Right hindlimb (tissue), 1 donor: ENCODE measurements at places on chromosomes 16 and 17.

DNA sequence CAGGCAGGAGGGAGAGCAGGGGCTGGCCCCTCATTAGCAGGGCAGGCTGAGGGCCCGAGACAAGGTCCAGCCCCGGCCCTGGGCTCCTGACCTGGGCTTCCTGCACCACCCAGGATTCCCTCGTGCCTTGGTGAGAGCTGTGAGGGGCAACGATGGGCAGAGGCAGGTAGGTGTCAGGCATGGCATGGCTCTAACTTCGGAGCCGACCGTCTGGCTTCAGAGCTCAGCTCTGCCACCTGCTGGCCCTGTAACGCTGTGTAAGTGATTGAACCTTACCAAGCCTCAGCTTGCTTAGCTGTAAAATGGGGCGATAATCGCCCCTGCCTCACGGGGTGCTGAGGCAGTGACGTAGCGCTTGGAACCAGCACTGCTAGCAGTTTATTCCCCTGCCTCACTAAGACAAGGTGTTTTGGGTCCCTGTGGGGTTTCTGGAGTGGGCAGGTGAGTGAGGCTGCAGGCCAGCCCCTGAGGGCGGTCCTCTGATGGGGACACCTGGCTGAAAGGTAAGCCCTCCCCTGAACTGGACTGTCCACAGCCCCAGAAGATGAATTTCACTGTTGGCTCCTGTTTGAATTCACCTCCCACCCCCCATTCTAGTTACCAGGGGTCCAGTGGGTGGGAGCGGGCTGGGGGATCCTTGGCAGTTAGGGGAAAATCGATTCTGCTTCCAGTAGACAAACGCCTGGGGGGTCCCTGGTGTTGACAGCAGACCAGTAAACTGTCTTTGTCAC is 184.8 kb upstream of the GSE1 start:
- peak; percentile 37 for DNase-seq

- DNase-seq, result peak; percentile 85
Observed at GRCh38 chr17:40980596-40980995, 3.5 kb downstream of the KRT40 start.

DNA sequence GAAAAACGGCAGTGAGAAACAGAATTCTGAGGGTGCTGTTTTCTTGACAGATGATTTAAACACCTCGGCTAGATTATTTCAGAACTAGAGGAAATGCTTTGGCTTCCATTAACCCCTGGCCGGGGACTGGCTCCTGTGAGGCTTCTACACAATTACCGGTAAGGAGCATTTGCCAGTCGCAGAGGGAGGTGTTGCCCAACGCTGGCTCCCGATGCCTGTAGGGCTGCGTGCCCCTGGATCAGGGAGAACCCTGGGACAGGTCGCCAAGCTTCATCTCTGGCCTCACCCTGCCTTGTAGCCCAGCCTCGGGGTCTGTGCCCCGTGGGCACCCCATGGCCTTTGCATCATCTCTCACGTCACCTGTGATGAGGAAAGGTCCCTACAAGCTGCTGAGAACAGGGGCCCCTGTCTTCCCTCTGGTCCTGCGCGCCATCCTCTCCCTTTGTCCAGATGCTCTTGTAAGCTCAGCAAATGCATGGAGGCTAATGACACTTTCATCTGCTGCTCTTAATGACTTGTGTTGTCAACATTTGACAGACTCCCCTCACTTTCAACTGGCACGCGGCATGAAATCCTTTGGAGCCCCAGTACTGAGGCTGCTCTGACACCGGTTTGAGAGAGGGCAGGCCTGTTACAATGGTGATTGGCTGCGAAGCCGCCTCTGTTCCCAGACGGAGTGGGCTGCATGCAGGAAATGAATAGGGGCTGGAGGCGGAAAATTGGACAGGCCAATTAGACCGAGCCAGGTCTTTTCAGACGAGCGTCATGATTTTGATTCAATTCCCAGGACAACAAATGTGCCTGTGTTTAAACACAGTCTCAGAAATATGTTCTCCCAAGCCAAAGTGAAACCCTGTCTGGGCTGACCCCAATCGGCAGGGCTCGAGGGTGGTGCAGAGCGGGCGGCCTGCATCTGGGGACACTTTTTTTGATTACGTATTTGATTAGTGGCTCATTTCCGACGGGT is 85.5 kb upstream of the DOC2B start:
- peak; percentile 78 for DNase-seq

DNA sequence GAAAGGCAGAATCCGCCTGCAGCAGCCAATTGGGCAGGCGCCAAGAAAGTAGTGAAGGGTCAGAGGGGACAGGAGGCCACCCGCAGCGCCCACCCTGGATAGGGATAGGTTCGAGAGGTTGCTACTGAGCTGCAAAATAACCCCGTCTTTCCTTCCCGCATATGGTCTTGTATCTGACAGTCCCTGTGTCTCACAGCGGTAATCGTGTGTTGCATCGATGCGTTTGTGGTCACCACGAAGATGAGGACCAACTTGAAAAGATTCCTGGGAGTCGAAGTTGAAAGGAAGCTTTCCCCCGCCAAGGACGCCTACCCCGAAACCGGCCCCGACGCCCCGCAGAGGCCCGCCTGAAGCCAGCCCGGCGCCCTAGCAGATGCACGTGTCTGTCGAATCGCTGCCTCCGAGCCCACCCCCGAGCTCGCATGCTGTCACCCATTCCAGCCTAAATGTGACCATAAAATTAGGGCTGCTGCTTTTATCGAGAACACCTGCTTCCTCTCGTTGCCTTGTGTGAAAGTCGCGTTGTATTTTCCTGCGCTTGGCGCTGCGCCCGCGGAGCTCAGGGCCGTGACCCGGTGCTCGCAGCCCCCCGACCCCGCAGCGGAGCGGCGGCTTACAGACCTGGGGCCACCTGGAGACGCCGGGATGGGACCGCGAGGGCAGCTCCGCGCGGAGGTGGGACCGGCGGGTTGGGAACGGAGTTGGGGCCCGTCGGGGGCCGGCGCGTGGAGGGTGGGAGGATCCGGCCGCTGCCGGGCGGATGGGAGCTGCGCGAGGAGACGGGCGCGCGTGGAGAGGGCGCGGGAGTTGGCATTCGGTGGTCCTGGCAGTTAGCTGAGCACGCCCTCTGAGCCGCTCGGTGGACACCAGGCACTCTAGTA is at the start of gene CMTM2:
Gene CMTM2 (plus strand): TSS at position 813 of the 881 bp plus-strand sequence. CDS start 145 bp downstream, outside the sequence.
- peak; percentile 64 for DNase-seq

- DNase-seq, result no peak
Observed at GRCh38 chr17:28574526-28574925, 2.2 kb downstream of the ALDOC start.

DNA sequence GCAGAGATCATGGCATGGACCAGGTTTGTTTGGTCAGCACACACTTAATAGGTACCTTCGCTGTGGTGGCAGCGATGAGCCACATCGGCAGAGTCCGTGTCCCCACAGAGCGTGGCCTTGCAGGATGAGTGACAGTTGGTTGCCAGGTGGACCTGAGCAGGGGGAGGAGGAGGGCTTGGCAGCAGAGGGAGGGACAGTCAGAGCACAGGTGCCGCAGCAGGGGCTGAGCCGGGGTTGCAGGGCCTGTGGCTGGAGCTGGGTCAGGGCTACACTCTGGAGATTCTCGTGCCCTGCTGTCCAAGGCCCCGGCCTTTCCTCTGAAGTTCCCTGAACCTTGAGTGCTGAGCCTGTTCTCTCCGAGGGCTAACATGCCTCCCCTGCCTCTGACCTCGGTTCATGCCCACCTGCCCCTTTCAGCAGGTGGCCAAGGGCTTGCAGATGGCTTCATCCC is 24.8 kb downstream of the POLR3E start:
- no peak for DNase-seq

- peak; percentile 17 for DNase-seq
Observed at GRCh38 chr16:67657751-67658518, 2.1 kb downstream of the ACD start.

DNA sequence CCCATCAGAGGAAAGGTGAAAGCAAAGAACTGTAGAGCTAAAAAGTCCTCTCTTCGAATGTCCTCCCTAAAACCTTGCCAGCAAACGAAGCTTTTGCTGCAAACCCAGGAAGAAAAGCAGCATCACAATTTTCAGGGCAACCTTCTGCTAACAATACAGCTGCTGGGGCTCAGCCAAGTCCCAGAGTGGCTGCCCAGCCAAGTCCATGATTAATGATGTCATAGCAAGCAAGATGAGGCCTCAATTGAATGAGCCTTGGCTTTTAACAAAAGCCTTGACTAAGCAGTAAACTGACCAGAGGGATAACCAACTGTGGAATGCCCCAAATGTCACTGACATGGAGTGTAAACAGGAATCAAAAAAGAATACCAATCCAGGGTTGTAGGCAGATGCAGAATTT is 342.7 kb downstream of the PMP22 start:
- DNase-seq, result no peak

GRCh38 chr16:14388243-14388642 is 241.8 kb downstream of the PARN start:
- DNase-seq, result no peak

DNA sequence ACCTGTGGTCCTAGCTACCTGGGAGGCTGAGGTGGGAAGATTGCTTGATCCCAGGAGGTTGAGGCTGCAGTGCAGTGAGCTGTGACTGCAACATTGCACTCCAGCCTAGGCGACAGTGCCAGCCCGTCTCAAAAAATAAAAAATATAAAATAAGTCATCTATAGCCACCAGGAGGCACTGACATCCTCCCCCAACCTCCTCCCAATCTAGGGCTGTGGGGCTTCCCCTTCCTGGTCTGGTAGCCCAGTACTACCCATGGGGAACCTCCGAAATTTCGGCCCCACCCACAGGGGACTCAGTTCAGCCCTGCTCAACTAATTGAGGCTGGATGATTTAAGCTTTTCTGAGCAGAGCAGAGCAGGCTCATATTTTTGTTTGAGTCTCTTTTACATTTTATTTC is 3.2 kb downstream of the ZSCAN10 start:
- no peak for DNase-seq

GRCh38 chr17:37702598-37702997 is 42.3 kb downstream of the HNF1B start:
- no peak for DNase-seq

DNA sequence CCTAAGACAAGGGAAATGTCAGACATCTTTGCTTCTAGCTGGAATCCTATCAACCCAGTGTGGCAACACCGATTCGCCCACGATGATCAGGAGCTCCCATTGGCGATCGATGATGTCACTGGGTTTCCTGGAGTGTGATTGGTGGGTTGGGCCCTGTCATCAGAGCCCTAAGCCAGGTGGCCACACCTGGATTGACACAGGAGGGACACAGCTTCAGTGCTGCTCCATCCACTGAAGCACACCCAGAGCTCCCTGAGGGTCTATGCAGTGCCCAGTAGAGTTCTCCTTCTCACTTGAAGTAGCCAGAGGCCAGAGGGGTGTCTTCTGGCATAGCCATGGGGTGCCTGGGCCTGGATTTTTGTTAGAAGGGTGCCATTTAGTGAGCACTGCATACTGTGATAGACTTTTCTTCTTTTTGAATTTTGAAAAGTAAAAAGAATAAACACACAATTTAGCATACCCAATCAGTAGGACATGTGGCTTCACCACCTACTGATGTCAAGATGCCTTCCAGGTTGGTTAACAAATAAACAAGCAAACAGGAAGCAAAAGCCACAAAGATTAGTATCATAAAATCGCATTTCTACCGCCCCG is 77.6 kb downstream of the CMIP start:
- no peak for DNase-seq

DNA sequence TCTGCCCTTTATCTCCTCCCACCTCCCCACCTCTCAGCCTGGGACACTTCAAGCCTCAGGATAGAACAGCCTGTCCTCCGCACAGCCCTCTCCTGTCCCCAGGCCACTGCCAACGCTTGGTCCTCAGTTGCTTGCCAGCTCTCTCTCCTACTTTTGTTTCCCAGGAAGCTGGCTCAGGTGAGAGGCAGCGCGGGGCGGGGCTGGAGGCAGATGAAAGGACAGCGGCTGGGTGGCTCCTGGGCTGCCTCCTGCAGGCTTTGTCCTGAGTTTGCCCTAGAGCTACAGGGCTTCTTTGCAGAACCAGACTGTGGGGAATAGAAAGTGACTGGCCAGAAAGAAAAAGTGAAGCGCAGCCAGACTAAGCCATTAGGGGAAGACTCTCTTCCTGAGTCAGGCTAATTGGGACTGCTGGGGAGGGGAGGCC is 48.2 kb upstream of the CDC42EP4 start:
- DNase-seq, result no peak

DNA sequence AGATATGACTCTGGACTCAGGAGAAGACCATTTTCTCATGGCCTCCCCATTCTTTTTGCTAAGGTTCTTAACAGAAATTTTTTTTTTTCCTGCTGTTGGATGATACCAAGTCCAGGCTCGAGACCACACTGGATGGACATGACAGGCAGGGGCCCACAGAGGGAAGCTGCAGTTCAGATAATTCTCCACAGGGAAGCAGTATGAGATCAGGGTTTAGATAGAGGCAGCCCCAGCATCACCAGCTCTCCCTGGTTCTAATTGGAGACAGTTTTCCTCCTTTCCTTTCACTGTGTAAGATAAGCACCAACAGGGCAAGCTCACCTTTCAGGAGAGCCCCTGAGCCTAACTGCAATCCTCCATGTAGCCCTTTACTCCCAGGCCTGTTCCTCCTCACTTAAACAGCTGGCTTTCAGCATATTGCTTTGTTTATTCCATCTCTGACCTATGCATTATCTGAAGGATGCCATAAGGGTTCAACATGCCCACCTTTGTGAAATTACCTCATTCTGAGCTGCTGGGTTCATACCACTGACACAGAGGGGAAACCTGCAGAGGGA is 108.1 kb downstream of the SNX11 start:
- DNase-seq, result peak; percentile 20

DNA sequence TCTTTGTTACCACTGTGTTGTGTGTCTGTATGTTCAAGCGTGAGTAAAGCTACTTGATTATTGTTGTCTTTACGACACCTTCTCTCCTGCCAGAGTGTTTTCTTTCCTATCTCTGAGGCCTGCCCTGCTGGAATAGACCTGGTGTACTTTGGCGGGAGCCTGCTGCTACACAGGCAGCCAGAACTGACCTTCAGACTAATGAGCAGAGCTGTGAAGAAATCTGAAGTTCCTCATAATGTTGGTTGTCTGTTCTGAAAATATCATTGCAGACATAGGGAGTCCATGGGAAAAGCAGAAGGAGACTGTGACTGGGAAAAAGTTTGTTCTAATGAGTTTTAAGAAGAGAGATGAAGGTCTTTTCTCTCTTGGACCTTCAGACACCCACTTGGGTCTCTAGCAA is 9.8 kb downstream of the RHOT1 start:
- DNase-seq, result no peak

DNA sequence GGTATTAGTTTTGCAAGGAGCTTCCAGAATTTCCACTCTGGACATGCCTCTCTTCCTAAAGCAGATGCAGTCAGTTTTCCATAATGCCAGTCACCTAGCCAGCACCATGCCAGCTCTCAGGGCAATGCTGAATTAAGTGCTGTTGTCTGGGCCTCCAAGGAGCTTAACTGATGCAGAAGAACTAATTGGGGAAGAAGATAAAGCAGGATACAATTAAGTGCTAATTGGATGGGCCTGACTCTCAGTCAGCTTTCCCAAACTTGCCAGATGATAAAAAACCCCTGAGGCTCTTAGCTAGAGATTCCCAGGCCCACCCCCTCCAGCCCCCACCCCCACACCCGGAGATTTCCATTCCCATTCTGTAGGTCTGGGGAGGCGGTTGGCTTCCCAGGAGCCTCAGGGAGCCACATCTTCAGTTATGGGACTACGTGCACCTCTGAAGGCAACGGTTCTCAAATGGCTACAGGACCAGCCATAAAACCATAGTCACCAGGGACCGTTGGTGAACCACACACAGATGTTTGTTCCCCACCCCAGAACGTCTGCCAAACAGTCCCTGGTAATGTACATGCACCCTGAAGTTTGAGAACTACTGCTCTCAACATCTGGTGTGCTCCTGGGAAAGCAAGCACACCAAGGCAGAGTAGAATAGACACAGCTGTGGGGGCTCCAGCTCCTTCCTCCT is 499.1 kb upstream of the CDH5 start:
- DNase-seq, result no peak

- DNase-seq, result no peak
Observed at GRCh38 chr16:301950-302349, 19.0 kb downstream of the PDIA2 start.
